ENCODE measurements at places on chromosomes 16 and 17.

GRCh38 chr16:53094013-53094630 lies 39.3 kb downstream of the CHD9 start:
- no peak for DNase-seq

GRCh38 chr17:7217113-7217987 lies 2.3 kb downstream of the DLG4 start:
- DNase-seq = peak; percentile 31

DNA sequence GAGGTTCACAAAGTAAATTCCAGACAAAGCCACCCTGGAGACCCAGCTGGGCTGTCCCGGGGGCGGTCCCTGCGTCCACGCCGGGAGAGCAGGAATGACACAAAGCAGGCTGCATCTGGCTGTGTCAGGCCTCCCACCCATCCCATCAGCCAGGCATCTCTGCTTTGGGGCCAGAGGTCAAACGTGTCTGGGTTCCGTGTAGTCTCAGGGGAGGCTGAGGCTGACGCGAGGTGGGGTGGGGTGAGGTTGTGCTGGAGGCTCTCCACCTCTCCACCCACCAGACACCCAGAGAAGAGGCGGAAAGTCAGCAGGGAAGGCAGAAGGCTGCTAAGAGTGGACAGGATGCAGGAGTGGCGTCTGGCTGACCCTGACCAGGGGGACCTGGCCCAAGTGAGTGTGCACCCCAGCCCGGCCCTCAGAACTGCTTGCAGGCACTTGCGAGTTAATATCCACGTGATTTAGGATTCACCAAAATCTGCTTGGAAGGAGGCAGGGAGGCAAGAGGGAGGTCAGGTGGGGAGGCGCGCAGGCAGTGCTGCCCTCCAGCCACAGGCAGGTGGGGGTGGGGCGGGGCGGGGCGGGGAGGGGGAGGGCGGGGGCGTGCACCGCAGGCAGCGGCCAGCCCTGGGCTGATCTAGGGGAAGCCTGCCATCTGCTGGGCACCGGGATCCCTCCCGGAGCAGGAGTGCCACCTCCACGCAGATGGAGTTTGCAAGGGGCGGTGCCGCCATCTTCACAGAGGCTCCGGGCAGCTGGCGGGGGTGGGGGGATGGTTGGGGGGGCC lies 44.3 kb downstream of the TBC1D16 start:
- peak; percentile 72 for DNase-seq

- no peak for DNase-seq
These were observed 25.4 kb downstream of the PELP1 start for GRCh38 chr17:4678448-4679026.

DNA sequence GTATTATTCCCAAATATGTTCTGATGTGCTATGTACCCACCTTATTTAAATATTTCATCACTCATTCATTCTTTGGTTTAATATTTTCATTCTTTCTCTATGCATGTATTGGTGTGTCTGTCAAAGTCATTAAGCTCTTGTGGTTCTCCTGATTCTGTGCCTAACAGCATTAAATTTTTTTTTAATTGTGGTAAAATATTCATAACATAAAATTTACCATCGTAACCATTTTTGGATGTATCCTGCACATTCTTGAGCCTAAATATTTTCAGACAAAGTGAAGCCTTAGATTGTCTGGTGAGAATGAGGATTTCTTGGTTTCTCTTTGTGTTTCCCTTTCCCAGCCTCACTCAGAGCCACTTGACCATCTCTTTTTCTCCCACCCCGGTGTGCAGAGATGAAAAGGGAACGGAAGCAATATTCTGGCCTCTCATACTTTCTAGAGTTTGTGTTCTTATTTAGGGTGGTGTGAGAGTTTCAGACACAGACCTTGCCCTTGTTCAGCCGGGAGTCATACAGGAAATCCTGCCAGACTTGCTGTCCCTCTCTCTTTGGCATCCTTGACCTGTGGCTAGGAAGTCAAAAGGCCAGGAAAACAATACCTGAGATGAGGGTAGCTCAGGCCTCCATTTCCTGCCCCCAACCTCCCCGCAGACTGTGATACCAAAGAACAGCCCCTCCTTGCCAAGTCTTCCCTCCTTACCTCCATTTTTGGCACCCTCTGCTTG lies 4.9 kb downstream of the CCL5 start:
- no peak for DNase-seq

GRCh38 chr17:81085420-81085911 lies 50.5 kb downstream of the BAIAP2 start:
- no peak for DNase-seq

All from NCI-H2227 treated with DMSO at 0.1 percent for 48 hours (cell line).